Coronary artery (tissue), 2 donors: ENCODE measurements at places on chromosomes 16 and 17.

- peak; percentile 55 for DNase-seq
These were observed 8.8 kb downstream of the CTRB2 start for GRCh38 chr16:75198135-75198600.

GRCh38 chr16:1656808-1657617, 21.1 kb upstream of the JPT2 start:
- no peak for DNase-seq

DNA sequence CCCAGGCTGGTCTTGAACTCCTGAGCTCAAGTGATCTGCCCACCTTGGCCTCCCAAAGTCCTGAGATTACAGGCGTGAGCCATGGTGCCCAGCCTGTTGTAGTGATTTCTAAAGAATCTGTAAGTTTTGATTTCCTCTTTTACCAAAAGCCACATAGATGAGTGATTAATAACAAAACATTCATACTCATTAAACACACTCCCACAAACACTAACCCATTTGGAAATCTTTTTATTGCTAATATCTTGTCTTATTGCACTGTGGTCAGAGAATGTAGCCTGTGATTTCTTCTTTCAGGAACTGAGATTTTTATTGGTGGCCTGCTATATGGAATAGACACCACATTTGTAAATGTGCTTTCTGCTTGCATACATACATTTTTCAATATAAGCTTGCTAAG, 31.6 kb downstream of the MYH10 start:
- DNase-seq = no peak

GRCh38 chr17:42526031-42526444, 10.0 kb upstream of the NAGLU start:
- DNase-seq = peak; percentile 70

- peak; percentile 43 for DNase-seq
These were observed 2.6 kb downstream of the CD300LB start for GRCh38 chr17:74528491-74529199.

GRCh38 chr16:14300705-14301168, 229.6 kb downstream of the MRTFB start:
- DNase-seq = peak; percentile 87

- DNase-seq = peak; percentile 88
These were observed 27.5 kb downstream of the ZFHX3 start for GRCh38 chr16:73020409-73020884.

DNA sequence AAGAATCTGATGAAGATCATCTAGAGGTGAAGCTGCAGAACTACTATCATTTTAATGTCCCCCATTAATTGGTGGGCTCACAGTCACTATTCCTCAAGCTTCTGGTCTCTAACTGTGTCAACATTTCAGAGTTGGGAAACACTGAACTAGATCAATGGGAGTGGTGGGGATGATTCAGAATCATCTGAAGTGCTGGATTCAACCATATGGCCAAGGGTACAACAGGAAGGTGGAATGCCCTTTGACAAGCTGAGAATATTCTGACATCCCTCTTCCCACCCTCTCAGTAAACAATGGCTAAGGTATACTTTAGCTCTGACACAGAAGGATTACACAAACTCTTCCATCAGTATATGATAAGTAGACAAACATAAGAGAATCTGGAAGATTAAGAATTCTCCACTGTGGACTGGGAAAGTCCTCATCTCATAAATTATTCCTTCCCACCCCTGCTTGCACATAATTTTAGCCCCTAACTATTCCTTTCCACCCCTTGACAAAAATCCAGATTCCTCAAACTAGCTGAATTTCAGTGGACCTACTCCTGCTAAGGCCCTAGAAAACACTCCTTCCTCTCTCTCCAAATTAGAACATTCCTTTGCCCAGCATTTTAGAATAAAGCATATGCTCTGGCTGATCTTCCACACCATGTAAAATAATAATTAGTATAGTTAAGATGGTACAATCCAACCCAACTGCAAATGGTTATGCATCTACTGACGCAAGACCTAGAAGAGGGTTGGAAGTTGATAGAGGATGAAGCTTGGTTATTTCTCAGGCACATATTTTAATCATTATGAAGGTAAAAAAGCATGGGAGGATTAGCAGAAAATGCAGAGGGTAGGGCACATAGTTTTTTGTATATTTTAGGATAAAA, 16.3 kb upstream of the RFFL start:
- DNase-seq = no peak

- no peak for DNase-seq
These were observed 2.8 kb downstream of the FA2H start for GRCh38 chr16:74771656-74772315.

- no peak for DNase-seq
These were observed 806 bp upstream of the CYB561 start for GRCh38 chr17:63446753-63447470.

DNA sequence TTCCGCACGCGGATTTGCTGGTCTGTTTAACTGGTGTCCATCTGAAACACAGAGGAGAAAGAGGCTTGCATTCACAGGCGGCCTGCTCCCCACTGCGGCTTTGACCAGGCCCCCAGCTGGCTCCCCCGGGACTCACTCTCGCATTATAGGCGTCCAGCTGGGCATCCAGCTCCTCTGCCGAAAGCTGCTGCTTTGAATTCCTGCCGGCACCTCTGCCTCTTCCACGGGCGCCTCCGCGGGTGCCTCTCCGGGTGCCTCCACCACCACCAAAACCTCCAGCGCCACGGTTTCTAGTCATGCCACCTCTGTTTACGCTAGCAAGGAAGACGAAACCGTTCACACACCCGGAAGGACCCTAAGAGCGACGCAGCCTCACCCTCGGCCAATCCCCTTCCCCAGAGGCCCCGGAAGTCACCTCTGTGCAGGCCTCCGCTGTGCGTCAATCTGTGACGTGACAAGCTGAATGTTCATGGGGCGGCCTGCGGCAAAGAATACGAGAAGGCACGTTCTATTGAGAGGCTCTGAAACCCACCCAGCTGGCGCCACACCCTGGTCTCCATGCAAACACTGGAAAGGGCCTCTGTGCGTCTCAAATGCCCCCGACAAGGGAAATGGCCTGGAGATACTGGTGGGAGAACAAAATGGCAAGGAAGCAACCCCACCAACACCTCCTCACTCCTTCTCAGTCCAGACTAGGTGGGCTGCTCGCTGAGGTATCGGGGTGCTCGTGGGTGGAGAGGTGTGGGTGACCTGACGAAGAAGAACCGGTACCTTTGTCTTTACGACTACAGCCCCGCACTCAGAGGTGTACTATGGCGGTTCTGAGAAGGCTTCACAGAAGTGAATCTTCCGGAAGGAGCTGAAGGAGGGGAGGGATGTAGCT, 3.0 kb downstream of the ALYREF start:
- DNase-seq = no peak

GRCh38 chr16:86680162-86680561, 101.8 kb downstream of the FOXL1 start:
- no peak for DNase-seq

DNA sequence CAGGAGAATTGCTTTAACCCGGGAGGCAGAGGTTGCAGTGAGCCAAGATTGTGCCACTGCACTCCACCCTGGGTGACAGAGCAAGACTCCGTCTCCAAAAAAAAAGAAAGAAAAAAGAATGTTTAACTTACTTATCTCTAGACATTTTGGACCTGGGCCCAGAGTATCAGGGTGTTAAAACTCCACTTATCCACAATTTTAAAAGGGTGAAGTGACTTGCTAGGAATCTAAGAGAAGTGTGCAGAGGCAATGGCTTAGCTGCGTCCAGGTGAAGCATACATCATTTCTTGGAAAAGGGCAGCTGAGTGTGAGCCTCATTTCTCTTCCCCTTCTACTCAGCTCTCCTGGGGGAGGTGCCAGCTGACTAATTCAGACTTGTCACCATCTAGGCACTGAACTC, 25.1 kb downstream of the ALDH3A2 start:
- DNase-seq = no peak

DNA sequence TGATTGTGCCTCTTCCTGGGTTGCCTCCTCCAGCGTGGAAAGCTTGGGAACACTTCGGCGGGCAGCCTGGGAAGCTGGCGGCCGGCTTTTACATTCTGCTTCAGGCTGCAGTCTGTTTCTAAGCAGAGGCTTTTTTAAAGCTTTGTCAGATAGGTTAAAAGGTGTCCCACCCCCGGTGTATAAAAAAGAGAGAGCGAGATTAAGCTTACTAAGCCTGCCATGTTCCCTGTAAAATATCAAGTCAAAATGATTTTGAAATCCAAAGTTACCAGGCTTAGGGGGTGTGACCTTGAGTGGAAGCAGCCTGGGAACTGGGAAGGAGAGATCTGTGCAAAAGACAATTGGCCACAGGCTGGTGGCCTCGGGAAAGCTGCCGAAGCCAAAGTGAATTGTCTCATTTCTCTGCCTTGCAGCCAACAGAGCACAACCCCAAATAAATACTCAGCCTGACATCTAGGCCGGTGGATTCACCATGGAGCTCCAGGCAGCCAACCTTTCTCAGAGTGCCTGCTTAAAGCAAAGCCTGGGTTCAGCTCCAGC, 254.5 kb downstream of the FTO start:
- no peak for DNase-seq

GRCh38 chr16:22250522-22250921, 44.4 kb downstream of the EEF2K start:
- no peak for DNase-seq

DNA sequence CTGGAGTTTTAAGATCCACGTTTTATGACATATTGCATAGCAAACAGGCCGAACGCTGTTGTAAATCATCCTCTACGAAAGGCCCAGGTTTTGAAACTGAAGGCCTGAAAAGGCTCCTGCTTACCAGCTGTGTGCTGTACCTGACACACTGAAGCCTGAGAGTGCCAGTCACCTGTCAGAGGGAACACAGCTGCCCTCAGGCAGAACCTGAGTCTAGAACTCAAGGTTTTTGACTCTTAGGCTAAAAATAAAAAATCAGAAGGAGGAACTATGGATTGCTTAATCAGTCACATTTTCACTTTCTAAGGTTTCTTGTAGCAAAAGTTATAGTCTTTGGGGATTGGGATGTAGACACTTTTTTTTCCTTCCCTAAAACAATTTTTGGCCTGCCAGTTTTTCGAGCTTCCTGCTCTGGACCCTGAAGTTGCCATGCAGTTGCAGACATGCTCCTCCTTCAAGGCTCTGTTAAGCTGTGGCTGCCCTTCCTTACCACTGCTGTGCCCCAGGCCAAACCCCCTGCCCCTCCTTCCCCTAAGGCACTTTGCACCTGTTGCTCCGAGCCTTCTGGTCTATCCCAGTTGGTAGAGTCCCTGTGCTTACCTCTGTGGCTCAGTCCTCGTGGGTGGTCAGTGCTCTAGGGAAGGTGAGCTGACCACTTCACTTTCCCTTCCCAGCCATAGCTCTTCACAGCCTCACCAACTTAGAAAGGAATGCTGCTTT, 56.6 kb downstream of the TENT4B start:
- no peak for DNase-seq

DNA sequence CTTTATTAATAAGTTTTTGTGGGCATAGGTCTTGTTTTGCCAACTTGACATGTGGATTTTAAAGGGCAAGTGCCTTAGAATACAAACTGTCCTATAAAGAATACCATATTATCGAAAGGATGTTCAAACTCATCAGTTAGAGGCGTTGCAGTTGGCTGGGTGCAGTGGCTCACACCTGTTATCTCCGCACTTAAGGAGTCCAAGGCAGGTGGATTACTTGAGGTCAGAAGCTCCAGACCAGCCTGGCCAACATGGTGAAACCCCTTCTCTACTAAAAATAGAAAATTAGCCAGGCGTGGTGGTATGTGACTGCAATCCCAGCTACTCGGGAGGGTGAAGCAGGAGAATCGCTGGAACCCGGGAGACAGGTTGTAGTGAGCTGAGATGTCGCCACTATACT, 472.0 kb downstream of the WWOX start:
- no peak for DNase-seq

DNA sequence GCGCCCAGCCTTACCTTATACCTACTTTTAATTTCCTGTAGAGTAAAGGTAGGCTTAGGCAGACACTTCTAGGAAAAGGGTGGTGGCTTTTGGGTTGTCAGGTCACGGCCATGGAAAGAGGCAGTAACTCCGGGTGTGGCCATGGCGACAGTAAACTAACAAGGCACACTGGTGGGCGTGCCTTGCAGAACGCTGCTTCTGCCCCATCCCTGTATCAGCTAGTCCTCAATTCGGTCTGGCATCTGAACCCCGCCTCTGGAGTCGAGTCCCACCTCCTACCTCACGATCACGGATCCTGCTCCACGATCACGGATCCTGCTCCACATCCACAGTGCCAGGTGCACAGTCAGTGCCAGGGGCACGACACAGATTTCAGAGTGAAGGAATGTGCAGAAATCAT, 5.6 kb downstream of the ADCY9 start:
- DNase-seq = no peak

DNA sequence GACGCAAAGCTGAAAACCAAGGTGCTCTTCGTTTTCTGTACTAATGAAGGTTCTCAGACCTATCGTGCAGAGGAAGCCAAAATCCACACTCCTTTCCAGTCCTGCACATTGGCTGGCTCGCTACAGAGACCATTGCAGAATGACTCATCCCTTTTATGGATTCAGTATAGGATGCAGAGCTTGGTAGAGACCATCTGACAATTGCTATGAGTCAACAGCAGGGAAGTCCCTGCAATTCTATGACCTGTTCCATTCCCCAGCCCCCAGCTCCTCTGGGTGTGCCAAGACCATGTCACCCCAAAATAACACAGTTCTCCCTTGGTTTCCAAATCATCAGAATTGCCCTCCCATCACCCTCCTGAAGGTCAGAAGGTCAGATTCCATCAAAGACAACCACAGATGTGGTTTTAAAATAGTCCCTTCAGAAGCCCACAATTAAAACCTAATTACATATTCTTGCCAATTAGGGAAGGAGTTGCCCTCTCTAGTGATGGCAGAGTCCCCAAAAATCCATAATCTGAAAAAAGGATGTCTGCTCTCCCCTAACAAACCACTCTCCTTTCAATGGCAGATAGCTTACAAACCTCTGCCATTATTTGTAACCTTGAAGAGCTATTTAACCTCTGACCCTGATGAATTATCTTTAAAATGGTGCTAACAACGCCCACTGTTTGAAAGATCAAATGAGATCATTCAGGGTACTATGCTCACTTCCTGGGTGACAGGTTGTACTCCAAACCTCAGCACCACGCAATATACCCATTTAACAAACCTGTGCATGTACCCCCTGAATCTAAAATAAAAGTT, 108.2 kb upstream of the RBBP6 start:
- DNase-seq = no peak

DNA sequence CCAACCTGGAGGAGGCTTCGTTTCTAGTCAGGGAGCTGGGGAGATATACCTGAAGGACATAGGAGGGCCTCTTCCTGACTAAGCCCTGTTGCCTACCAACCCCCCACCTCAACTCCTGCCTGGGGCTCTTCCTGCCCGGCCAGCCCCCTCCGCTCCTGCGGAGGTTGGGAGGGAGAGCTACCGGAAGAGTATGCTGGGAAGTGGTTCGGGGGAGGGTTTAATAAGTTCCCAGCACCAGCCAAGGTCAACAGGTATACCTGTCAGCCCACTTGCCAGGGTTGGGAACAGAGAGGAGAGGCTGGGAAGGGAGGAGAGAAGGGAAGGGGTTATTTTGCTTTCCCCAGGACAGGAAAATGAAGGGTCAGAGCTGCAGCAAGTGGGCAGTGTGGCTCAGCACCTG, 4.7 kb downstream of the PPP1R1B start:
- DNase-seq = no peak
